ENCODE measurements at places on chromosomes 4 and X. TPM values are rescaled to one million over a fixed set of nuclear protein-coding genes. Genes with fewer than 3 reads are reported as not detected.

Gene IQSEC2
- total RNA-seq, result 28.0 TPM

Gene P2RY4
- 5.7 TPM for total RNA-seq

Gene MND1
- total RNA-seq, result 1.6 TPM

Gene GPR119
- not detected for total RNA-seq

Gene NSG1
- total RNA-seq, result 3.3 TPM

Gene GRID2
- total RNA-seq, result 0.44 TPM

Gene TECRL
- not detected for total RNA-seq

Gene FAM47A
- not detected for total RNA-seq

Gene GPC4
- 12.7 TPM for total RNA-seq

Gene ENPP6
- total RNA-seq, result 0.57 TPM

Gene SOX3
- total RNA-seq, result not detected

- no peak for DNase-seq
Measured at GRCh38 chr4:108029016-108029720, 39.5 kb downstream of the HADH start.

DNA sequence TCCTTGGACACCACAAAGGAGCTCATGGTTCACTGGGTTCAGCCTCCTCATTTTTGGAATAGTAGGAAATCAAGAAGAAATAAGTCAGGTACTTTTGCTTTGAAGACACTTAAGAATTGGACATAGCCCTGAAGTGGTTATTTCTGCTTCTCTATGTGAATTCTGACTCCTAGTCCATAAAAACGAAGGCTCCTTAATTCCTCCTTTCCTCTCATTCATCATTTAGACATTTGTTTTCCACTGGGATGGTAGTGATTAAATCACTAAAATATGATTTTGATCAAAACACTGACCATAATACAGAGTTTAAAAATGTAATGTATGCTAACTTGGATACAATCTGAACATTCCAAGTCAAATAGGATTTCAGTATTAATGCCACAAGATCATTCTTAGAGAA lies 34.7 kb upstream of the CYP2U1 start:
- no peak for DNase-seq

GRCh38 chrX:462853-463252 lies 76.1 kb upstream of the PPP2R3B start:
- no peak for DNase-seq

DNA sequence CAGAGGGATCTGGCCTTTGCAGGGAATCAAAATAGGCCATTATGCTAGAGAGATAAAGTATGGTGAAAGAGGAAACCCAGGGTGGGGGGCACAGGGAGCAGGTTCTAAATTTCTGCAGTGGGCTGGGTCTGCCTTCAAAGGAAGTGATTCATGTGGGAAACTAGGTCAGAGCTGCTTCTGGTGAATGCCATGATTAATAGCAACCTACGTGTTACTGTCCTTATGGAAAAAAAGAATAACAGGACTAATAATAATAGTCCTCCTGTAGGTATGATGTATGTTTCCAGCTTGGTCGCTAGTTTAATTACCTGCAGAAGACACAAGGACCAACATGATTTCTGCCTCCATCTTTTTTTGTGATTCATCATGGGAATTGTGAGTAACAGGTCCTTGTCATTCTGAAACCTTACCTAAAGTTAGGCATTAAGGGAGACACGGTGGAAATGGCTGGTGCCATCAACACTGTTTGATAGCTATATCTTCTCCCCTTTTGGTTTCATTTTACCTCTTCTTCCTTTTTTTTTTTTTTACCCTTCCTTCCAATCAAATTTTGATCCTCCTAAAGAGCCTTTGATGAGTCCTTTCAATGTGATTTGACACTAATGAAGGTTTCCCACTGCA lies 180.4 kb downstream of the CPEB2 start:
- DNase-seq, result no peak

- no peak for DNase-seq
Measured at GRCh38 chrX:1212532-1212931, at the start of gene CRLF2. Gene CRLF2, minus strand, starts transcription at chrX:1212649. Its CDS starts 15 bp downstream, at chrX:1212634.

GRCh38 chrX:9337046-9337445 lies 127.8 kb upstream of the TBL1X start:
- no peak for DNase-seq

- no peak for DNase-seq
Measured at GRCh38 chrX:38638952-38639529, 77.7 kb downstream of the TSPAN7 start.

DNA sequence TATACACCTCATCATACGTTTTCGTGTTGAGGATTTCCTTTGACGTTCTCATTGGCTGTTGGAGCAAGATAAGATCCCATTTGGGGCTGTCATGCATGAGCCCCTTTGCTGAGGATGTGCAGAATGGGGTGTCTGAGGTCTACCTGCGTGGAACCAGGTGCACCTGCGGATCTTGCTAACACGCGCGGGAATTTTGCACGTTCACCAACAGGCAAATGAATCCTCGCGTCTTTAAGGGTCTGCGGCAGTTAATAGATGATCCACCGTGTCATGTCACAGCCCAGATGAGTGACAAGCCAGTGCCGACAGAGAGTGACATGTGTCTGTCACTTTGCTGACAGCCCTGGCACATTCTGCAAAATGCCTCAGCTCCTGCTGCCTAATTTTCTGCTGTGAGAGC lies 56.3 kb upstream of the SHOX start:
- no peak for DNase-seq

DNA sequence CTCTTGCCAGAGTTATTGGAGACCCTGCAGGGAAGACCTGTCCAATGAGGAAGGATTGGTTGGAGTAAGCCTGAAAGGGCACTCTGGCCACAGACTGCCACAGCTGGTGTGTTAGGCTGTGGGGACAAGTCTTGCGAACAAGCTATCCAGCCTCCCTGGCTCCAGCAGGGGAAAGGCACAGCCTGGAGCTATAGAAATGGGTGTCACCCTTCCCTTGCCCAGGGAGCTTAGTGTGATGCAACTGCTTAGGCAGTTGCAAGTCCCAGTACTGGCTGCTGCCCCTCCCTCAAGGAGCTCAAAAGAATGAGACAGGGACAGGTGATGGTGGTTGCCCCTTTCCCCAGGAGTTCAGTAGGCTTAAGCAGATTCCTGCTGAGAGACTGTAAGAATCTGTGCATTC lies 165.7 kb upstream of the CT83 start:
- no peak for DNase-seq

DNA sequence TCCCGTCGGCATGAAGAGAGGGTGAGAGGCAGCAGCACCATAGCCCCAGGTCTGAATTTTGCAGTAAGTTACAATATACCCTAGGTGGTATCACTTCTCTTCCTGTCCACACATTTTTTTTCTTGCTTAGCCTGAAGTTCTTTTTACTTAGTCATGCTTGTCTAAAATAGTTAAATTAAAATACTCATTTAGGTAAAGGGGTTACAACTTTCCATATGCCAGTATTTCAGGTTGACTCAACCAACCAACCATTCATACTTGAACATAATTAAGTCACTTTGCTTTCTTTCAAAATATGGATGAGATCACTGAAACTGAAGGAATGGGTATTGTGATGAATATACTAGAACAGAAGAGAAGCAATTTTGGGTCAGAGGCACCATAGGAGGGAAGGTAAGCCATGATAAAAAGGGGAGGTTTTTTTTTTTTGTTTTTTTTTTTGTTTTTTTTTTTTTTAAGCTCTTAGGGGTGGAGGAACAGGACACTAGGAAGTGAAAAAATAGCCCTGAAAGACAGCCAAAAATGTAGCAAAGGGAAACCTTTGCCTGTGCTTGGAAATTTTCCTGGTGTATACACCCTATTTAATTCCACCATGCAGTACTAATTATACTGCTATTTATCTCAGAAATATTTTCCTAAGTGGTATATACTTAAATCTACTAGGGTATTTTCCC lies 41.8 kb downstream of the RPS6KA3 start:
- DNase-seq, result no peak

GRCh38 chr4:76270244-76271175 lies 19.0 kb downstream of the FAM47E start:
- DNase-seq, result no peak

DNA sequence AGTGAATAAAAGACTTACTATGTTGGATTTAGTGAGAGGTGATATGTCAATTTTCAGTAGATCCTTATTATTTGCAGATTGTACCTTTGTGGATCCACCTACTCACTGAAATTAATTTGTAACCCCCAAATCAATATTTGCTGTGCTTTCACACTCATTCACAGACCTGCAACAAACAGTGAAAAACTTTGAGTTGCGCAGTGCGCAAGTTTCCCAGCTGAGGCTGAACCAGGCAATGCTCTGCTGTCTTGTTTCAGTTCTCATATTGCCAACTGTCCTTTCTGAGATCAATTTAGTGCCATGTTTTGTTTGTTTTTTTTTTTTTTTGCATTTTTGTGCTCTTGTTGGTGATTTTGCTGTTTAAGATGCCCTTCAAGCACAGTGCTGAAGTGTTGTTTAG lies 40.8 kb upstream of the LEF1 start:
- no peak for DNase-seq

DNA sequence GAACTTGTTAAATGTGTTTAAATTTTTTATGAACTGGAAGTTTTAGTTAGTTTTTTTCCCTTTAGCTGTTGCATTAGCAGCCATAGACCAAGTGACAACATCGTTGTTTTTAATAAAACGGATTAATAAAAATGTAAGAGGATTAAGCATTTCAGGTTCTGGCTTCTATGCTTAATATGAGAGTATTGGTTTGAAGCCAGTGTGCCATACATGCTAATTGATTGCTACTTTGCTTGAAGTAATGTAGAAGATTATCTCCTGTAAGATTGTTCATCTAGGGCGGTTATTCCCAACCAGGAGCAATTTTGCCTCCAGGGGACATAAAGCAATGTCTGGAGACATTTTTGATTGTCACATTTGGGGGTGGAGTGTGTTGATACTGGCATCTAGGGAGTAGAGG lies 54.3 kb downstream of the TLL1 start:
- DNase-seq, result no peak

GRCh38 chr4:81634766-81635549 lies 163.3 kb upstream of the RASGEF1B start:
- DNase-seq, result no peak

DNA sequence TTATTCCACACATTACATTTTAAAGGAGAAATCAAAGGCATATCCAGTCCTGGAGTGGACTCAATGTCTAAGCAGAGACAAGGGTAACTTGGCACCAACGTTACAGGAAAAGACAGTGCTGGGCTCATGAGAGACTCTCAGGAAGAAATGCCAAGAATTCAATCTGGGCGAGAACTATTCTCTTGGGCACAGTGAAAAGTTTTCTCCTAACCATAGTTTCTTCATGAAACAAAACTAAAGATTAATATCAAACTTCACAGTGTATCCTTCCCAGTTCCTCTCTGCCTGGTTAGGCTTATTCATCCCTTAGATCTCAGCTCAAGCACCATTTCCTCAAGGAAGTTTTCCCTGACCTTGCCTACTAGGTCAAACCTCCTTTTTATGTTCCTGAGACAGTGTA lies 109.4 kb upstream of the TLL1 start:
- no peak for DNase-seq

GRCh38 chrX:101450085-101450484 lies 35.2 kb upstream of the ARMCX4 start:
- no peak for DNase-seq

DNA sequence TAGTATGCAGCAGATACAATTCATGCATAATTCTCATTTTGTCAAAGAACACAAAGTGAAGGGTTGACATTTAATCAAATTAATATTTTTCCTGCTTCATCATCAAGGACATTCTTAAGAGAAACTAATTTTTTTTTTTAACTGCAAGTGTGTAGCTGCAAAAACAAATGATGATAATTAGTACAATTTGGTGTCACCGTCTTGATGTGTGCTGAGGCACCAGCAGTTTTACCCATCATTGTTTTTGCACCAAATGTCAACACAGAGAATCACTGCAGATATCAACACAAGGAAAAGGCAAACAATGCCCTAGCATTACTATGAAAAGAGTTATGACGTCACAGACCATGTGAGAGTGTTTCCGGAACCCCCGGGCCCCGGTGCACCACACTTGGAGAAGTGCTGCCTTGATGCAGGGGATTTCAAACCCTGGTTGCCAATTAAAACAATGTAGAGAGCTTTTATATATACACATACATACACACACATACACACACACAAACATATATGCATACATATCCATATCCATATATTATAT lies 55.9 kb downstream of the AGA start:
- DNase-seq, result no peak

DNA sequence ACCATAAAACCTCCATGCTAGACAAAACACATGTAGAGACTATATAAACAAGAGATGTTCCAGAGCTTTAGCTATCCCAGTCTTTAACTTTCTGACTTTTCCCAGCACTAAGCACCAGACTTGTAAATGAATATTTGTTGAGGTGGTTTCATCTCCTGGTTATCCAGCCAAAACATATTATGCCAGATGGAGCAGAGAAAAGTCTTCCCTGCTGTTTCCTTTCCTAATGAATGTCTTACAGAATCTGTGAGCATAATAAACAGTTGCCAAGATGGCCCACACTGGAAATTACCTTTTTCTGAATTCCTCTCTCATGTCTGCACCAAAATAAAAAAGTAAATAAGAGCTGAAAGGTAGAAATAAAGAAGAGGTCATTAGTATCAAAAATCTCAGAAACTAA lies 159.2 kb downstream of the TECRL start:
- no peak for DNase-seq

GRCh38 chrX:103730796-103731493 lies 20.2 kb downstream of the TMEM31 start:
- DNase-seq, result no peak

- no peak for DNase-seq
Measured at GRCh38 chr4:94076498-94076897, 131.2 kb upstream of the SMARCAD1 start.

All from mucosa of descending colon (tissue), 3 donors.